ENCODE measurements at places on chromosomes 12 and 14. TPM values are rescaled to one million over a fixed set of nuclear protein-coding genes. Genes with fewer than 3 reads are reported as not detected.

Gene AQP2
- 0.26 TPM for total RNA-seq

DNA sequence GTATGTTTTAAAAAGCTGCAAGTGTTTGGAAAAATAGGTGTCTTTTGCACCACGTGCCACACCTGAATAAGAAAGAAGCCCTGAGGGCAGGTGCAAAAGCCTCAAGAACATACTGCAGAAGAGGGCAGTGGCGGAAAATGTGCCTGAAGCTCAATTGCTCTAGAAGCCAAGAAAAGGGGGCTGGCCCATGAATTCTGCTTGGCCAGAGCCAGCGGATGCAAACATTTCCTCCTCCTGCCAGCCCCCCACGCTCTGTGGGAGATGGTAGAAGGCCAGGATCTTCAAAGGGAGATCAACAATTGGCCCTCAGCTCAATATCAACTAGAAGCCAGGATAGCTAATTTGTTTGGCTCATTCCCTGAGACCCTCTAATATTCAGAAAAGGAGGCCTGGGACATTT lies 80.3 kb upstream of the TMEM132D start:
- no peak for ATAC-seq

DNA sequence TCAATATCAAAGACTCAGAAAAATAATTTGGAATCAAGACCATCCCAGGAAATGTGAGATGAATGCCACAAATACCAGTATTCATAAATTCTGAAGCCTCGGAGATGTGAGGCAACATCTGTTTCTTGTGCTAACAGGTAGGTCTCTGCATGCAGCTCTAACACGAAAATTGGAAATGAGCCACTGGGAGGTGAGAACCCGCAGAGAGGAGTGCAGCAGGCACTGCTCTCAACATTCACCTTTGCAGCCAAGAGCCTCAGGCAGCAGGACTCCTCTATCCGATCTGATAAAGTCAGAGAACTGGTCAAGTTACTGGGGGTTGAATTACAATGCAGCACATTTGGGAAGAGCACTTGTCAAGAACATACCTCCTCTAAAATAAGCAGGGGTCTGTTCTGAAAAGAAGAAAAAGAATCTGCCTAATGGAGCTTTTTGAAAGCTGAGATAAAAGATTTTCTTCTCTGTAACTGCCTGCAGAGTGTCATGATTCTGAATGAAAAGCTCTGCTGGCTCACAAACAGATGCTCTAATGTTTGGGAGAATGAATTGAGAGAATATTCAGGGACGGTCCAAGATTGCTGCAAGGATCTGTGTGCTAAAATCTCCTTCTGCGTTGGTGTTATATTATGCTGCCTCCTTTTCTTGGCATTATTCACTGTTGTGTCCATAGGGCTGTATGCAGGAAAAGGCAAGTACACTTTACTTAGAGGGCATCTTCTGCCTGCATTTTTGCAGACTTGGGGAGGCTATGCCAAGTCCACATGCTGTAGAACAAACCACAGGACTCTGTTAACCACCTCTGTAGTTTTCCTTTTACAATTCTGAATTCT lies 209.6 kb upstream of the KRR1 start:
- peak; percentile 19 for ATAC-seq

- peak; percentile 23 for ATAC-seq
Observed at GRCh38 chr12:53974084-53975063, at the start of gene HOTAIR. TSS of gene HOTAIR (minus strand) at chr12:53974954.
